ENCODE measurements at places on chromosomes 1 and 21.

DNA sequence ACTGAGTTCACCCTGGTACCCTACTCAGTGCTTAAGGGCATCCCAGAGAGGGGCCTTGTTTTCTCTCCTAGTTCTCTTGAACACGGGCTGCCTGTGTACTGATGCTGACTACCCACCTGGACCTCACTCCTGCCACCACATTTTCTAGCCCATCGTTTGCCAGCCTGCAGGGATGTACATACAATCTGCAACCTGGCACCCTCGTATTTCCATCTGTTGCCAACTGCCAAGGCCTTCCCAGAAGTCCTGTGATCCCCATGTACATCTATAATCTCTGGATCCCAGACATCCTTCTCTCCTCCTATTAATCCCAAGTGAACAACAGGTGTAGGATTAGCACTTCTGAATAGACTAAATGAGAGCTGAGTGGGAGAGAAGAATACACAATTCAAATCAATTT is 212.0 kb downstream of the SLC45A1 start:
- H3K27ac ChIP-seq = no peak overlapping the region
- DNase-seq = no peak
- H3K27me3 ChIP-seq = no peaks in the 10 kb centered on the region
- H3K4me3 ChIP-seq = no peak overlapping the region

DNA sequence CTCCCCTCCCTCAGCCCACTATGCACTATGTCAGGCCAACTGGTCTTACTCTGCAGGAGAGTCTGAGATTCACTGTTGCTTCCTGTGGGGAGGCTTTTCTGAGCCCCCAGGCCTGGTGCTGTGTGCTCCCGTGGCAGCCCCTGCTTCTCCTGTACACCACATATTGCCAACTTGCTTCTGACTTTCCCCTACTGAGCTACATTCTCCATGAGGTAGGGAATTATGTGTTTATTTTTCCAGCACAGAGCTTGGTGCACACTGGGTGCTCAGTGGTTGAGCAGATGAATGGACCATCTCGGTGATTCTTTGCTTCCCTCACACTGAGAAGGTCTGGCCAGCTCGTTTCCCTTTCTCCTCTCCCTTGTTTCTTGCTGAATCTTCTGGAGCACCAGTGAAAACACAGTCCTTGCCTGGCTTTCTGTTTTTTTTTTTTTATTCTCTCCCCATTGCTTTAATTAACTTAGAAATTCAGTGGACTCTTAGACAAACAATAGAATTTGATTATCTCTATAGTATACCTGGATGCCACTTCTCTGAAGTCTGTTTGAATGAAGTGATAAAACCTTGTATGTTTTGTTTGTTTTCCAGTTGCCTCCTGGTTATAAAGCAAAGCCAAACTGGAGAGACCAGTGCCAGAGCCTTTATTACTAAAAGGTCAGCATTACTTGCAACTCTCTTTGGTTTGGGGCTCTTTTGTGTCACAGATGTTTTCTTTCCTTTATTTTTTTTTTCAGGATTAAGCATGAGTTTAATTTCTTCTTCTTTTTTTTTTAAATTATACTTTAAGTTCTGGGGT is 50.3 kb upstream of the CNIH3 start:
- 0 out of 2 replicates have a peak overlapping the region, but pooled peaks have one; percentile 2 for H3K4me3 ChIP-seq
- no peaks in the 10 kb centered on the region for H3K27me3 ChIP-seq
- H3K27ac ChIP-seq = peak overlapping the region; percentile 88
- no peak for DNase-seq
- H3K36me3 ChIP-seq = no peaks in the 10 kb centered on the region

DNA sequence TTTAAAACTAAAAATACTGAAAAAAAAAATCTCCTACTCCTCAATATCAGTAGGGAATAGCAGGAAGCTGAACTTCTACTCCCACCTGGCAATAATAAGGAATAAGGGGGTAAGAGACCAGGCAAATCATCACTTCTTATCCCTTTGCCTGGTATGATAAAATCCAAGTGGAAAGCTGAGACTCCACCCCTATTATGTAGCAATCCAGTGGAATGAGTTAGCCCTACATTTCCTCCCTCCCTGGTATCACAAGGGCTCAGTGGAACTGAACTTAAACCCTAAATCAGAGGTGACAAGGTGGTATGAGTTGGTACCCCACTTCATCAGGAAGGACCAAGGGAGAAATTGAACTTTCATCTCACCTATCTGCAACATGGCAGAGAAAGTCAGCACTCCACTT is 25.7 kb downstream of the TRIM33 start:
- H3K4me3 ChIP-seq = no peak overlapping the region
- DNase-seq = peak; percentile 26
- H3K27me3 ChIP-seq = no peaks in the 10 kb centered on the region
- H3K27ac ChIP-seq = no peak overlapping the region
- H3K4me1 ChIP-seq = no peaks in the 10 kb centered on the region

DNA sequence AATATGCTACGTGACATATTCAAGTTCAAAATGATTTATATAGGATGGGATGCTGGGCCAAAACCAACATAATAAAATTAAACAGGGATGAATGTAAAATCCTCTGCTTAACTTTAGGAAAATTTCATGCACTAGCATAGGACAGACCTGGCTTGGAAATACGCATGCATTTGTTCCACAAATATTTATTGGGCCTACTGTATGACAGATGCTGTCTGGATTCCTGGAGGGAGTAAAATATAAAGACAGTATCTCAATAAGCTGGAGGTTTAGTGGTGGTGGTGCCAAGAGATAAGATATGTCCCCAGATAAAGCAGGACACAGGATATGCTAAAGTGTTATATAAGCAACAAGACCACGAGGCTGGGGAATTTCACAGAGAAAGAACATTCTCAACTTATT is 15.1 kb downstream of the RCSD1 start:
- no peak overlapping the region for H3K4me3 ChIP-seq
- DNase-seq = no peak
- H3K36me3 ChIP-seq = no peaks in the 10 kb centered on the region
- no peaks in the 10 kb centered on the region for H3K4me1 ChIP-seq
- no peak overlapping the region for H3K27ac ChIP-seq

GRCh38 chr1:235663628-235664027 is 14.0 kb upstream of the GNG4 start:
- H3K36me3 ChIP-seq = peaks cover 12% of the 10 kb centered on the region
- no peak for DNase-seq
- no peak overlapping the region for H3K27ac ChIP-seq
- no peaks in the 10 kb centered on the region for H3K27me3 ChIP-seq

DNA sequence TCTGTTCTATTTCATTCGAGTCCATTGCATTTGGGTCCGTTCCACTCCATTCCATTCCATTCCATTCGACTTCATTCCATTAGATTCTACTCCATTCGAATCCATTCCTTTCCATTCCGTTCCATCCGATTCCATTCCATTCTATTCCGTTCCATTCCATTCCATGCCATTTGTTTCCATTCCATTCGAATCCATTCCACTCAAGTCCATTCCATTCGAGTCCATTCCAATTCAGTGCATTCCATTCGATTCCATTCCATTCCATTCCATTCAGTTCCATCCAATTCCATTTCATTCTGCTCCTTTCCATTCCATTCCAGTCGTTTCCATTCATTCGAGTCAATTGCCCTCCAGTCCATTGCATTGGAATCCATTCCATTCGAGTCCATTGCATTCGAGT is 2603.7 kb upstream of the TPTE start:
- H3K4me1 ChIP-seq = no peaks in the 10 kb centered on the region
- no peak overlapping the region for H3K27ac ChIP-seq
- no peaks in the 10 kb centered on the region for H3K36me3 ChIP-seq

DNA sequence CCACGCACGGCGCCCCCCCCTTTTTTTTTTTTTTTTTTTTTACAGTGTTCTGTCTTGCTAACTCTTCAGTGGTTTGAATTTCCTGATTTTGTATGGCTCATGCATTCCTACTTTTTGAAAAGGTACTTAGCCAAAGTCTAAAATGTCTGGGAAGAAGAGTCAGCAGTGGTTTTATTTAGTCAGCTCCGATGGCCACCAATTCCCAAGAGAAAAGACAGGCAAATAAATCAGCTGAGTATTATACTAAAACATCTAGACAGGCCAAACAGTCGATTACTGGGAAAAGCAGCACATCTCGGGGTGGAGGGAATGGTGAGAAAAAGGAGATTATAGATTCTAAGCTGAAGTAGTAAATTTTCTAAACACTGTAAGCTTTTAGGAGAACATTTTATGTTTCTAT is 192.5 kb upstream of the ZRANB2 start:
- H3K4me3 ChIP-seq = no peak overlapping the region
- H3K27ac ChIP-seq = no peak overlapping the region
- peaks cover 8% of the 10 kb centered on the region for H3K4me1 ChIP-seq
- no peaks in the 10 kb centered on the region for H3K27me3 ChIP-seq
- peak; percentile 65 for DNase-seq

DNA sequence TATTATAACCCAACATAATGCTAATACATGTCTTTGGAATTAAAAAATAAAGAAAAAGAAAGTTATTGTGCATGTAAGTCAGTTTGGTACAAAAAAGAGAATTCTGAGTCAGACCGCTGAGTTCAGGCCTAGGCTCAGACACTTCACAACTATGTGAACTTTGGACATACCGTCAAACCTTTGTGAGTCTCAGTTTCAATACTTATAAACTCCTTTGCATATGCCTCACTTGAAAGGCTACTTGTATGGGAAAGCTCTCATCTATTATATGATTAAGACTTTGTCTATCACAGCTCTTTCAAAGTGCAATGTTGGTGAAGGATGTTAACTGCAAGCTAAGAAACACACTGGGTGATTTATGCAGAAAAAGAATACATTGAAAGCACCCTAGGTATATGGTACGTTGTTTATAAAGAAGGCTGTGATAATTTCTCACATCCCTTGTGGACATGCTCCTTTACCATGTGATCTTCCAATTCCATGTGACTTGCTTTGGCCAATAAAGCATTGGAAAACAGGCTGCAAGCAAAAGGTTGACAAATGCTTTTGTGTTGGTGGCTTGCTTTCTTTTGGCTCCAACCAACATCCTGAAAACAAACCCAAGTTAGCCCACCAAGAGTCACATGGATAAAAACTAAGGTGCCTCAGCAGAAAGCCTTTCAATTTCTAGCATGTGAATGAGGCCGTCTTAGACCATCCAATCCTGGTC is 49.6 kb downstream of the INTS7 start:
- no peaks in the 10 kb centered on the region for H3K27me3 ChIP-seq
- peaks cover 4% of the 10 kb centered on the region for H3K4me1 ChIP-seq
- DNase-seq = no peak

- H3K4me3 ChIP-seq = no peak overlapping the region
- no peak overlapping the region for H3K27ac ChIP-seq
- no peaks in the 10 kb centered on the region for H3K27me3 ChIP-seq
- H3K36me3 ChIP-seq = no peaks in the 10 kb centered on the region
These were observed 1106.5 kb upstream of the TMPRSS15 start for GRCh38 chr21:19510057-19510456.

DNA sequence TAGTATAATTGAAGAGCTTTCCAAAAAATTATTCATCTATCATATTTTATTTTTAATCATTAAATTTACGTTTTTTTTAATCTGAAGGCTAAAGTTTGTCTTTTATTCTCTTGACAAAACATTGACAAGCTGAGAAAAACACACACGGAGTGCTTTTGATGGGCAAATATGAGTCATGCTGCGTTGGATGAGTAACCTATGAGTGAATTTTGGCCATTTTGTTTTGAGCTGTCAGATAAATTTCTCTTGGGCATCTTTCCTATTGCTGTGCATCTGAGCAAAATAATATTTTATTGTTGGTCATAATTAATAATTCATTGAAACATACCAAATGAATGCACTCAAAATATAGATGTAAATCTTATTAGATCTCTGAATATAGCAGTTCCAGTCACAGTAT is 1144.1 kb upstream of the ADGRL2 start:
- no peak overlapping the region for H3K4me3 ChIP-seq
- H3K27me3 ChIP-seq = no peaks in the 10 kb centered on the region
- H3K27ac ChIP-seq = no peak overlapping the region
- no peak for DNase-seq
- H3K36me3 ChIP-seq = no peaks in the 10 kb centered on the region
- H3K4me1 ChIP-seq = no peaks in the 10 kb centered on the region

- H3K36me3 ChIP-seq = no peaks in the 10 kb centered on the region
- no peak overlapping the region for H3K27ac ChIP-seq
- no peaks in the 10 kb centered on the region for H3K27me3 ChIP-seq
- peaks cover 15% of the 10 kb centered on the region for H3K4me1 ChIP-seq
- no peak overlapping the region for H3K4me3 ChIP-seq
These were observed 56.9 kb downstream of the FHAD1 start for GRCh38 chr1:15303935-15304334.

DNA sequence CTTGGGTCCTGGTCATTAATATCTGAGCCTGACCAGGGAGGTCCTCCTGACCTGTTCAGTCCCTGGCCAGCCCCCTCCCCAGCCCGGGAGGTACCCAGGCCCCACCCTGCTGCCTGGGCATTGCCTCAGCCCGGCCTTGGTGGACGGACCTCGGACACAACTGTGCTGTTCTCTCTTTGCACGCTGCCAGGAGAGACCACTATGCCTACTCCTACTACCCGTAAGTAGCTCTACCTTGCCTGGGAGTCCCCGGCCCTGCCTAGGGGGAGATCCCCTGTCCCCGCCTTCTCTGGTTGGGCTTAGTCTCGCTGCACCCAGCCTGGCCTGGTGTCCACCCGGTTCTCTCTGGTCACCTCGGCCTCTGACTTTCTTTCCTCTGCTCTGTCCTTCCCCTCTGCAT is 53.2 kb downstream of the PTPRU start:
- H3K27ac ChIP-seq = no peak overlapping the region
- no peak overlapping the region for H3K4me3 ChIP-seq
- DNase-seq = no peak
- no peaks in the 10 kb centered on the region for H3K4me1 ChIP-seq
- H3K36me3 ChIP-seq = no peaks in the 10 kb centered on the region

DNA sequence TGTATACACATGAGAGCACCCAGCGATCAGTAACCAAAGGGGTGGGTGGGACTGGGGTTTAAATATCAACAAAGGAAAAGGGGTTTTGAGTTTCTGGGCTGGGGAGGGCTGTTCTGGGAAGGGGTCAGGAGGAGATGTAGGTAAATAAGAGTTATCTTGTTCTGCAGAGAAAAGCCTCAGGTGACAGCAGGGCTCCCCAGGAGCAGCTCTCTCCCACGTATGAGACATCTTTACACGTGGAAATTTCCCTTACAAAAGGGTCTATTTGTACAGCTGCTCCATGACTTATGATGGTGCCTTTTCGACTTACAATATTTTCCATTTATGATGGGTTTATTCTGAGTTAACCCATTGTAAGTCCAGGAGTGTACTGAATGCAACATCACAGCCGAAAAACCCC is 16.3 kb upstream of the PADI2 start:
- H3K4me3 ChIP-seq = no peak overlapping the region
- H3K27ac ChIP-seq = no peak overlapping the region
- peaks cover 1% of the 10 kb centered on the region for H3K4me1 ChIP-seq

- no peaks in the 10 kb centered on the region for H3K36me3 ChIP-seq
- no peaks in the 10 kb centered on the region for H3K27me3 ChIP-seq
- H3K27ac ChIP-seq = peak overlapping the region; percentile 76
- peak; percentile 82 for DNase-seq
- H3K4me1 ChIP-seq = peaks cover 84% of the 10 kb centered on the region
These were observed 129.2 kb downstream of the PTPN14 start for GRCh38 chr1:214422137-214422671.

GRCh38 chr1:215625949-215626348 is 58.8 kb downstream of the KCTD3 start:
- no peak overlapping the region for H3K27ac ChIP-seq
- H3K4me3 ChIP-seq = no peak overlapping the region
- peaks cover 16% of the 10 kb centered on the region for H3K36me3 ChIP-seq
- no peak for DNase-seq
- no peaks in the 10 kb centered on the region for H3K27me3 ChIP-seq

- H3K27ac ChIP-seq = no peak overlapping the region
- no peaks in the 10 kb centered on the region for H3K27me3 ChIP-seq
- no peak overlapping the region for H3K4me3 ChIP-seq
These were observed 25.3 kb upstream of the FAAH start for GRCh38 chr1:46368791-46369190.

Data from GM23248 (cell line).